ENCODE measurements at places on chromosomes 12 and 14.

DNA sequence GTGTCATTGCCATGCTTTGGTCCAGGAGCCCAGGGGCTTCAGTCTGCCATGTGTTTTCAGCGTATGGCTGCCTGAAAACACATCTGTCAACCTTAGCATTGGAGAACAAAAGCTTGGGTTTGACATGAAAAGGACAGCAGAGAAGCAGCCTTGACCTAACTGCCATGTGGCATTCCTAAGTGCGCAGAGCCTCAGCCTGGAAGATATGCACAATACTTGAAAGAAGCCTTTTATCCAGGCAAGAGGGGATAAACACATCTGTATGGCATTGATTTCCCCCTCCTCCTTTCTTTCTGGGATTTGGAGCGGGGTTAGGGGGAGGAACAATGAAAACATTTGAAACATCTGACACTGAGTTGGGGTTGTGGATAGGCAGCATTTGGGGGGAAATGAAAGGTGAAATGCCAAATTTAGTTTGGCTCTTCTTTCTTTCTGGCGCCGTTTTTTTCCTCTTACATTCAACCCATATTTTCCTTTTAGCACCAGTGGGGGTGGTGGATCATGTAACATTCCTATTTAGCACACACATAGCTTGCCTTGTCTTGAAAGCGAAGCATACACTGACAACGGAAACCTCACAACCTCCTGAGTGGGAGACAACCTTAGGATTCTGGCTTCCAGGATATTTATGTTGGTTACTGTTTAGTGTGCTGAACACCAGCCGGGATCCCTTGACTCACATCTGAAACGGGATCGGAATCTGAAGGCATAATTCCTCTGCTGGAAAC is 177.0 kb downstream of the C12orf75 start:
- DNase-seq, result no peak

DNA sequence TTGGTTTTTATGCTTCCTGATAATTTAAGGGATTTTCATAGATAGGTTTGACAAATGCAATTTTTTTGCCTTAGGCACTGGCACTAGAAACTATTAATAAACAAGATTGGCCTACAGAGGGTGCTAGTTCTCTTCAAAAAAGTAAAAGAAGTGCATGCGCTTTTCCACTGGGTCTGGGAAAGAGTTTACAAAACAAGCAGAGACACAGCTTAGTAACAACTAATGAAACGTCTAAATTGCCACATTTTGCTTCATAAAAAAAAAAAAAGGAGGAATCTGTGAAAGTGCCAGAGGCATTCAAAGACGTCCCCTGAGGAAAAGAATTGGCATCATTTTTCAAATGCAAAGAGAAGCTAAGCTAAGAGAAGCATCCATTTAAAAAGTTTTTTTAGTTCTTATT is 58.3 kb upstream of the EEA1 start:
- DNase-seq, result peak; percentile 78

DNA sequence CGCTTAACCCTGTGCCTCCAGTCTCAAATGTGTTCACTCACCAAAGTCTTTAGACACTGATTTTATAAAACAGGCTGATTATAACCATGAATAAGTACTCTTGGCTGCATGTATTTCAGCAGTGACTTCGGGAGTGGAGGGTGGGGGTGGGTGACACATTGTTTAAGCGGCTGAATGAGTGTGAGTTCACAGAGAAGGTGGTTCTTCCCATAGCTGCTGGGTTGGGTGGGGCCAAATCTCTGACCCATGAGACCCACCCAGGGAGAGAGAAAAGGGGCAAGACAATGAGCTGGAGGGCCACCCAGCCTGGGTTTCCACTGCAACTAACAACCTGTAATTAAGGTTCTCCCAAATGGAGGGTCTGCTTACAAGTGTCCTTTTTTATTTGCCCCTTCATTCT is 96.4 kb downstream of the SYNE3 start:
- DNase-seq, result no peak

- peak; percentile 81 for DNase-seq
Observed at GRCh38 chr14:103057372-103058163, at the start of gene CDC42BPB. TSS of gene CDC42BPB (minus strand) at chr14:103057549. CDS start at chr14:103057173, 376 bp downstream.

- DNase-seq, result no peak
Observed at GRCh38 chr12:123132951-123133619, 17.8 kb downstream of the PITPNM2 start.

DNA sequence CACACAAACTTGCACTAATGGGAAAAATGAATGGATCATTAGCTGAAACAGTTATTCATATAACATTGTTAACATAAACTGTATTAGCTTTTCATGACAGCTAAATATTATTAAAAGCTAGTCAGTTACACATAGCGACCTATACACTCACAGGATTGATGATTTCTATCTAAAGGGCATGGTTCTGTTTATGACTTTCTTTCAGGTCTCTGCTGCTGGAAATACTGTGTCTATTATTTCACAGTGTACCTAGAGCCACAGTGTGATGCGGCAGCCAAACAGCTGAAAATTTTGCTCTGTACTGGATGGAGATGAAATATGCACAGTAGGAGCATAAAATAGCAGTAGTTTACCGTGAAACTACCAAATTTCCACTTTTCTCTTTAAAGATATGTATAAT is 341.1 kb downstream of the FSCB start:
- no peak for DNase-seq

DNA sequence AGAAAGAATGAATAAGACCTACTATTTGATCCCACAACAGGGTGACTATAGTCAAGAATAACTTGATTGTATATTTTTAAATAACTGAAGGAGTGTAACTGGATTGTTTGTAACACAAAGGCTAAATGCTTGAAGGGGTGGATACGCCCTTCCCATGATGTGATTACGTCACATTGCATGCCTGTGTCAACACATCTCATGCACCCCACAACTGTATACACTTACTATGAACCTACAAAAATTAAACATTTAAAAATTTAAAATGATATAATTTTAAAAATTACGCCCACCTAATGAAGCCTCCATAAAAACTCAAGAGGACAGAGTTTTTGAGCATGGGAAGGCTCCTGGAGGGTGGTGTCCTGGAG is 94.5 kb downstream of the SCARB1 start:
- DNase-seq, result no peak

- DNase-seq, result no peak
Observed at GRCh38 chr12:26318661-26319068, 123.3 kb downstream of the SSPN start.

- DNase-seq, result peak; percentile 12
Observed at GRCh38 chr12:93741659-93742109, 64.5 kb downstream of the CRADD start.

DNA sequence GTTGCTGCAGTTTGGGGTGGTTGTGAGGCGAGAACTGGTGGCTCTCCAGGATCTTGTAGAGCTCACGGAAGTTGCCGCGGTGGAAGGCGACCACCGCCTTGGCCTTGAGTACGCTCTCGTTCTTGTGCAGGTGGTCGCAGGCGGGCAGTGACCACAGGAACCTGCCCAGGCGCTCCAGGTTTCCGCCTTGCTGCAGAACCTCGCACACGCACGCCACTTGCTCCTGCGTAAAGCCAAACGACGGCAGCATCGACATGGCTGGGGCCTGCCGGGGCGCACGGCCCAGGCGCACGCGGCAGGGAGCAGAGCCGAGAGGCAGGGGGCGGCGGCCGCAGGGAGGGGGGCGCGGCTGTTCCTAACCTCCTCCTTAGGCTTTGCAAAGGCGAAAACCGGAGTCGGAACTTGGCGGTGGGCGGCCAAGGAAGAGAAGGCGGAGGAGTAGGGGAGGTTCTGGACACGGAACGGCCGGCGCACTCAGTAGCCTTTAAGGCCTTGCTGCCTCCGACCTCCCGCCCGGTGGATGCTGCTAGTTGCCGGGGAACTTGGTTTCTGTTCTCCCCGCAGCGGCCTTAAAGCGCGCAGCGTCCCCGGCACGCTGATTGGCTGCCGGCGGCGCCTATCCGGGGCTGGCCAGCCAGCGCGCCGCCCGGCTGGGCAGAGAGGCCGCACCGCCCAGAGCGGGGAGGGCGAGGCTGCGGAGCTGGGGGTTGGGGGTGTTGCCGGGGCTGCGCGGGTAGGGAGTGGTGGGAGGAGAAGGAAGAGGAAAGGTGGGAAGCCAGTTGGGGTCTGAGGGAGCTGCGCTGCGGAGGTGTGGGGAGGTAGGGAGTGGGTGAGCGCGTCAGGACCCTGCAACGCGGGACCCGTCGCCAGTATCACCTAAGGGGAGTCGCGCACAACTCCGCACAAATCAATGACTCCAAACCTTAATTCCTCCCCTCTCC is at the start of gene SIX1:
SIX1 (minus strand) TSS at position 544 of the 941 bp plus-strand sequence; CDS start at position 256, 288 bp downstream.
- DNase-seq, result peak; percentile 39

DNA sequence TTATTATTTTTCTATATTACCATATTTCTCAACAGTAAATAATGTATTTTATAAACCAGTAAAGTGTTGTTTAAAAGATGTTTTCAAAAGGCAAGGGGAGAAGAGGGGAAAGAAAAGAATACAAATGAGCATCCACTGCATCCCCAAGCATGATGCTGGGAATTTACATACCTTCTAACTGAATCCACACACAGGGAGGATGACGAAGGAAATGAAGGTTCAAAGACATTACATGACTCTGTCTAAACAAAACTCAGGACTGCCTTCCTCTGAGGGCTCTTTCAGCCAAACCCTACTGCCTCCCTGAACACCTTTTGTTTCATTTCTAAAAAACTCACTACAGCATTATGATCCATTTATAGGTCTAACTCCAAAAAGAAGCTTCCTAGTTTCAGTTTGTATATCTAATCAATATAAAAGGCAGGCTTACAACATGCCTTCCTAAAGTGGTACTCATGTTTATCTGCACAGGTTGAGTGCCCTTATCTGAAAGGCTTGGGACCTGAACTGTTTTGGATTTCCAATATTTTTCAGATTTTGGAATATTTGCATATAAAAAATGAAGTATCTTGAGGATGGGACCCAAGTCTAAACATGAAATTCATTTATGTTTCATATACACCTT is 30.3 kb downstream of the DICER1 start:
- DNase-seq, result no peak

GRCh38 chr14:91931478-91932088 is 15.9 kb downstream of the FBLN5 start:
- DNase-seq, result no peak

- no peak for DNase-seq
Observed at GRCh38 chr12:65199604-65200003, 30.2 kb downstream of the LEMD3 start.

- no peak for DNase-seq
Observed at GRCh38 chr12:76464631-76465166, 94.9 kb downstream of the OSBPL8 start.

- DNase-seq, result peak; percentile 89
Observed at GRCh38 chr12:108457006-108457733, 57.9 kb upstream of the FICD start.

- no peak for DNase-seq
Observed at GRCh38 chr14:68282479-68283377, 463.1 kb downstream of the RAD51B start.

GRCh38 chr12:64273527-64274403 is 51.7 kb upstream of the KICS2 start:
- peak; percentile 41 for DNase-seq

DNA sequence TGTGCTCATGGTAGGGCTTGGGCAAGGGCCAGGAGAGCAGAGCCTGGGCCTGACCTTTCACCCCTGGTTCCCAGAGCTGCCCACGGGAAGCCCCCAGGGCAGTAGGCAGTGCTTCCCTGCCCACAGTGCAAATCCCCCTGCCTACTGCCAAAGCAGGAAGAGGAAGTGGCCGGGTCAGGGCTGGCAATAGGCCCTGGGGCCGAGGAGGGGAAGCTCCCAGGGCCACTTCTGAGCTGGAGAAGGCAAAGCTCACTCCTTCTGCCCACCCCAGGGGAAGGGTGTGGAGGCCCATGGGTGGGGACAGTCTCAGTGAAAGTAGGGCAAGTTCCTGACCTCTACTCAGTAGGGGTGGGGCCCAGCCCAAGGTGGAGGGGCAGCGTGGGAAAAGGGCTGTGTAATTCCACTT is 5.4 kb upstream of the NR4A1 start:
- no peak for DNase-seq

DNA sequence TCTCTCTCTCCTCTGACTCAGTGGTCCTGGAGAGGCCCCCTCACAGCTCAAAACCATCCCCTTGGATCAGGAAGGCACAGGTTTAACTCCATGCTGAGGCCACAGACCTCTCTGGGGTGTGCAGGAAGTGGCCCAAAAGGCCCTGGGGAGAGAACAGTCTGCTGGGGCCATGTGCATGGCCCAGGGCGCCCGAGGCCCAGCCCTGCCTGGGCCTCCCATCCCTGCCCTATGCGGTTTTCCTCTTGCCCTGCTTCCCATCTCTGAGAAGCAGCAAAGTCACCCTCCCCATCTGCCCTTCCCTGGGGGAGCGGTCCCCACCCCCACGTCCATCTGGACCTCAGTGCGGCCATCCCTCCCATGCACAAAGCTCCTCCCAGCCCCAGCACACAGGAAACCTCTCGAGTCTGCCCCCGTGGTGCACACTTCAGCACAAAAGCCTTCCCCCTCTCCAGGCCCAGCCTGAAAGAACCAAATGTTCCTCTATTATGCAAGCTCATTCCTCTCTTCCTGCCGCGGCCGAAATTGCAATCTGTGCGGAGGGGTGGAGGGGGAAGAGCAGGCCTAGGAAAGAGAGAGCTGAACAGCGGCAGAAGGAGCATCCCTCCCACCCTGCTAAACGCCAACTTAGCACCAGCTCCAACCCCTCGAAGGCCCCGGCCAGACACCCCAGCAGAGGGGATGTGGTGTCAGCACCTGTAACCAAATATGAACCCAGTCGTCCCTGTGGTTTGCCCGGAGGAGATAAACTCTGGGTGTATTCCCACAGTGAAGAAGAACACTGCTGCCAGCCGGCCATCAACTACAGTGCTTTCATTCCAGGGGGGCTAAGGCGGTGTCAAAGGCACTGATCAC is 108.5 kb downstream of the SCARB1 start:
- DNase-seq, result peak; percentile 98

DNA sequence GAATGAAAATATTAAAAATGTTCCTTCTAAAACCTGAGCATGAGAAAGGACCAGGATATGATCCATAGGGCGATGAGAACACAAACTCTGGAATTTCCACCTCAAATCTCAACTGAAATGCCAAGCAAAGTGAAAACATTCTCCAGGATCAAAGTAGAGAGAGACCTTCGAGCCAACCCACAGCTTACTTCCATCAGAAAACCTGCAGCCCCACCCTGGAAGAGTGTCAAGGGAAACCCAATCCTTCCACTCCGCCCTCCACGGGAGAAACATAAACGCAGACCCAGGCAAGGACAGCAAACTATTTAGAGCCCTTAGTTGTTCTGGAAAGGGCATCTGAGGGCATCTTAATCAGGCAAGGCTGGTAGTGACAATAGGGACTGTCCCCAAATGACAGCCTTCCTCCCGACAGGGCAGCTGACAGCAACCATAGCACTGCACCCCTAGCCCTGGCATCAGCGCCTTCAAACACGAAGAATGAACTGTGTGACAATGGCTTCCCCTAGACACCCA is 21.8 kb downstream of the SLC15A4 start:
- DNase-seq, result no peak

- DNase-seq, result no peak
Observed at GRCh38 chr14:68573722-68574121, 219.1 kb downstream of the ZFP36L1 start.

DNA sequence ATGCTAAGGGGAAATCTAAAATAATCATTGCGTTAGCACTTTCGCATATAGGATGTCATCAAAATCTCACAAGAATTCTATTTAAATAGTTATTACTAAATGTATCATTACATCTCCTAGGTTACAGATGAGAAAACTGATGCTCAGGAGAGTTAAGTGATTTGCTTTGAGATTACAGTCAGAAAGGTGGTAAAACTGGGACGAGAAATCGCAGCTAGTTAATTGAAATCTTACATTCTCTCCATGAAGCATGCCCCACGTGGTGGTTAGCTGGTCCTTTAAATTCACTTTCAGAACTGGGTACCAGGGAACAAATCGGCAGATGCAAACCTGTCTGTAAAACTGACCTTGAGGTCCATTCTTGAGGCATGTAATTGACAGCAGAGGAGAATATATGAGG is 71.8 kb upstream of the PLEKHG7 start:
- no peak for DNase-seq

- DNase-seq, result no peak
Observed at GRCh38 chr14:101182476-101182875, 279.0 kb upstream of the RTL1 start.

All from cerebellar cortex (tissue), 1 donor.